Stimulated activated CD8-positive, alpha-beta memory T cell treated with anti-CD3 and anti-CD28 coated beads, Interleukin-15, amount 100 ng/mL, for 24 hours (primary cell): ENCODE measurements at places on chromosomes 4 and X.

DNA sequence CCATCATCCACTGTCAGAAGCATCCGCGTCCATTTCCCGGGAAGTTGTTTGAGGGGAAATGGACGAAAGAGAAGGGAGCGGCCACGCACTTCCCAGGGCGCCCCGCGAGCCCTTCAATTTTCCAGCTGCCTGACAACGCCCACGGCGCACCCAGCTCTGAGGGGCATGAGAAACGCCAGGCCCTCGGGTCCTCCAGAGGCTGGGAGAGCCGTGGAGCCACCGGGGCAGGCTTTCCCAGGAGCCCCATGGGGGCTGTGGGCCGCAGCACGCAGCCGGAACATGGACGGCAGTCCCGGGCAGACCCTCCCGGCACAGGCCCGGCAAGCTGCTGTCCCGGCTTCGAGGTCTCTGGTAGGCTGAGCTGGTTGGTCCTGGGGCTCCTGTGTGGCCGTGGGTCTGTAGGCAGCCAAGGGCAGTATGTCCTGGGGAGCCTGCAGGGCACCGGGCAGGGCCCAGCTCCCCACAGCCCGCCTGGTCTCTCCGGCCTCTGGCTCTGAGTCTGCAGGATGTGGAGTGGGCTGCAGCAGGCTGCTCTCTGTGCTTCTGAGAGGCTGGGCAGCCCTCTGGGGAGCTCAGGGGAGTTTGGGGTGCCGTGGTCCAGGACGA, 115.2 kb downstream of the FAM53A start:
- DNase-seq = no peak

DNA sequence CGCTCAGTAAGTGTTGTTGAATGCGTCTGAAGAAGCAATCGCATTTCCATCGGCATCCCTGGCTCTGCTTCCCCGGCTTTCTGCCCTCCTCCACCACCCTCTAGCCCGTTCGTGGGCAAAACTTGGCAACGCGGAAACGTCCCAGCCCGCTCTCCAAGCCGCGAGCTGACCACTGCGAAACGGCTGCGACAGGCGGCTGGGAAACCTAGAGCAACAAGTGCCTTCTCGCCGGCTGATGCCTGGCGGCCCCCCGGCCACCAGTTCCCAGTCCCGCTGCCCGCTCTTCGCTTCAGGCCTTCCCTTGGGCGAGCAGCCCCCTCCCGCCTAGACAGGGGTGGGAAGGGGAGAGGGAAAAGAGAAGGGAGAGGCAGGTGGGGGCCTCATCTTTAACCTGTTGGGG, 837 bp downstream of the CITED1 start:
- DNase-seq = no peak

DNA sequence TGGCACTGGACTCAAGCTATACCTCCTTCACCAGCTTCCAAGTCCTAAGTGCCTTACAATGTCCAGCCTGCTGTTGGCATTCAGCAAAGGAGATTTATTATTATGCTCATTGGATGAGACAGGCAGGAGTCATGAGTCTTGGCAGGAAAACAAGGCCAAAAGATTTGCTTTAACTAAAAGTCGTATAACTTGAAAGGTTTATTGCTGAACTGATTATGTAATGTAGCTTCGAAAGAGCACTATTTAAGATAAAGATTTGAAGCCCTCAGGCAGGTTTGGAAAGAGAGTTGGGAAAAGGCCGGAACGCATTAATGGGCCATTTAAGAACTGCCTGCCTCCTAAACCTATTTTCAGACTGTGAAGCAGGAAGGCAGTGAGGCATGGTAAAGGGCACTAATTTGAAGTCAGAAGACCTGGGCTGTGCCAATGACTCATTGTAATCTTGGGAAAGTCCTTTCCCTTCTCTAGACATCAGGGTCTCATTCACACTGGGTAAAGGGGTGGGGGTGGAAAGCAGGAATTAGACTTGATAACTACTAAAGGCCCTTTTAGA, 280.5 kb upstream of the EDA2R start:
- no peak for DNase-seq

DNA sequence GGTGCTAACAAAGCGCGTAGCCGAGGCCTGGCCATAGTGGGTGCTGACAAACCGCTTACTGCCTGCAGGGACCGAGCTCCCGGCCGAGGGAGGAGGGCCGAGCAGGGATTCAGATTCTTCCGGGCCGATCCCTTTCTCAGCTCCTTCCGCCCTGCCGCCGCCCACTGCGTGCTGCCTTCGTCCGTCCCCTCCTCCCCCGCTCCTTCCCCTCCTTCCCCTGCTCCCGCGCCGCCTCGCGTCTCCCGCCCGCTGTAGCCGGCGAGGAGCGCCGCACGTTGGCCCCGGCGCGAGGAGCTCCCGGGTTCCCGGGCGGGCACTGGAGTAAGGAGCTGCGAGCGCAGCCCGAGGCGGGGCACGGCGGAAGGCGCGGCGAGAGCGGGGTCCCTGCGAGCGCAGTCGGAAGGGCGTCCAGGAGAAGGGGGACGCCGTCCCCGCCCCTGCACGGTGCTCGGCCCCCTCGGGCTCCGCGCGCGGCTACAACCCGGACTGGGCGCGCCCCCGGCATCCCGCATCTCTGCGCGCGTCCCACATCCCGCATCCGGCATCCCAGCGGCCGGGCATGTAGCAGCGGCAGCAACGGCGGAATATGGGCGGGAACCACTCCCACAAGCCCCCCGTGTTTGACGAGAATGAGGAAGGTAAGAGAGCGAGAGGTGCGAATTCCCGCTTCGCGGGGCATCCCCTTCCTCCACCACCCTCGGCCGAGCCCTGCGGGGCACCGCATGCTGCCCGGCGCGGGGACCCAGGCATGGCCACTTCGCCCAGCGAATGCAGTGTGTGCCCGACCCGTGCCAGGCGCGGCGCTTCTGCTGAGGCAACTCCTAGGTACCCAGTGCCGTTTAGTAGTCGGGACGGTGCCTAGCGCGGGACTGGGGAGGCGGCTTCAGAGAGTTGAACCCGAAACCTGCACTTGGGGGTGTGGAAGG, at the start of gene STK32B:
TSS of gene STK32B (plus strand) at position 203 of the 926 bp plus-strand sequence.
- DNase-seq = no peak

DNA sequence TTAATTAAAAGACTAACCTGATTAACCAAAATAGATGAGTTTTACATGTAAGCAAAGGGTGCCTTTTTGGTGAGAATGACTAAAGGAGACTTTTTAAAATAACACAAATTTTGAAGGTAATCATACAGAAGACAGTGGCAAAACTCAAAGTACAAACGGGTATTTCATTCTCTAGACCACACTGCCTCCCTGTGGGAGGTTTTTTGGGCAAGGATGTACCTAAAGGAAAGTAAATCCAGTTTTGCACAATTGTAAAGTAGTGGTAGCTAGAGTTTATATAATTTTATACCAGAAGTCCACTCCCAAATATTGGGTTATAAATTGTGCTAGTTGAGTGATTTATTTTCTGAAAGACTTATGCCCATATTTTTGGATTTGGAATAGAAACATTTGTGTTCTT, 201.0 kb downstream of the PAPSS1 start:
- no peak for DNase-seq

DNA sequence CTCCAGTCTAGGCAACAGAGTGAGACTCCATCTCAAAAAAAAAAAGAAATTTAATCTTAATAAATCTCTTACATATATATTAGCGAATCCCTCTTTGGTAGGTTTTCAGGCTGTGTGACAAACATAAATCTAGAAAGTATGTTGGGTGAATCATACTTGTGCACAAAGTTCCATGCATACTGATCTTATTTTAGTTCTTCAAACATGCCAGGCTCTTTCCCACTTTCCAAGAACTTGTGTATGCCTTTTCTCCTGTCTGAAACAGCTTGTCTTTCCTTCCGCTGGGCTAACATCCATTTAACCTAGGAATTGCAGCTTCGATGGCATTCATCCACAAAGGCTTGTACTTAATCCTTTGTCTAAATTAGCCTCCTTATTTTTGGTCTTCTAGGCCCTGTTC, 156.6 kb upstream of the CASK start:
- no peak for DNase-seq

- DNase-seq = no peak
Measured at GRCh38 chr4:142265536-142265935, 580.6 kb downstream of the INPP4B start.

GRCh38 chr4:176034499-176034898, 31.1 kb upstream of the WDR17 start:
- DNase-seq = no peak

DNA sequence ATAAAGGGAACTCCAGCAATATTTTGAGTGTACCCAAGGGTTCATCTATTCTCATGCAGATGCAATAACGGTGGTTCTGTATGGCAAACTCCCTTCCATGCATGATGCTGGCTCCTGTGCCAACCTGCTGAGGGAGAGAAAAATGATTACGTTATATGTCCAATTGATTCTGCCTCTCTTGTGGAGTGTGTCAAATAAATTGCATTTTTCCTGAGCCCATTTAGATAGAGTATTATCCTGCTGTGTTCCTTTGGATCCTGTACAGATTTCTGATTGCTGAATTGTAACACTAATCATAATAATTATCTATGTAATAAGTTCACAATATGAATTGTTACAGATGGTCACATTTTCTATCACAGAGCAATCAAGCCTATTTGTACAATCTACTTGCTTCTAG, 821.7 kb downstream of the C4orf33 start:
- no peak for DNase-seq

- no peak for DNase-seq
Measured at GRCh38 chrX:109742722-109743121, 9.7 kb upstream of the ACSL4 start.

- no peak for DNase-seq
Measured at GRCh38 chrX:134625315-134625718, 33.0 kb downstream of the PLAC1 start.

DNA sequence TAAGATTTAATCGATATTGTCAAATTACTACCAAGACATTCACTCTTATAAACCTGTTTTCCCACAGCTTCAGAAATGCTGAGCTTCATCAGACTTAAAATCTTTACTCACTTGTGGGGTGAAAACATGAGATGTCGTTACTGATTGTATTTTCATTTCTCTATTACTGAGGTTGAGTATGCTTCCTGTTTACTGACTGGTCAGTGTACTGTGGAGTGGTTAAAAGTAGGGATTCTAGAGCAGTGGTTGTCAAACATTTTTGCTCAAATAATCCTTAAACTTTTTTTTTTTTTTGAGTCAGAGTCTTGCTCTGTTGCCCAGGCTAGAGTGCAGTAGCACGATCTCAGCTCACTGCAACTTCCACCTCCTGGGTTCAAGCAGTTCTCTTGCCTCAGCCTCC, 50.3 kb downstream of the NSUN7 start:
- no peak for DNase-seq

DNA sequence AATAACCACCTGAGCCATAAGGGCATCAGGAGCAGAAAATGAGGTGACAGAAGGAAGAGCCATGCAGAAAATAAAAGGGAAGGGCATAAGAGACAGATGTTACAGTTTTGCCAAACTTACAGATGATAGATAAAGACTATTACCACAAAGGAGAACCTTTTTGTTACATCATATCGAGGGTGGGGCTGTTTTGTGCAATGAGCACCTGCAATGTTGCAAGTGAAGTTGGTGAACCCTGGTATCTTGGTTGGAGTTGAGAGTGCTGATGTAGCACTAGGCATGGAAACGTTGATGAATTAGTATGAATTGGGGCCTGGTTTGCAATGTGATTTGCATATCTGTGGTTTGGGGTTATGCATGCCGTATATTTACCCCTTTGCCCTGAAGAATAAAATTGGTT, 119.8 kb upstream of the TEX13D start:
- DNase-seq = no peak

DNA sequence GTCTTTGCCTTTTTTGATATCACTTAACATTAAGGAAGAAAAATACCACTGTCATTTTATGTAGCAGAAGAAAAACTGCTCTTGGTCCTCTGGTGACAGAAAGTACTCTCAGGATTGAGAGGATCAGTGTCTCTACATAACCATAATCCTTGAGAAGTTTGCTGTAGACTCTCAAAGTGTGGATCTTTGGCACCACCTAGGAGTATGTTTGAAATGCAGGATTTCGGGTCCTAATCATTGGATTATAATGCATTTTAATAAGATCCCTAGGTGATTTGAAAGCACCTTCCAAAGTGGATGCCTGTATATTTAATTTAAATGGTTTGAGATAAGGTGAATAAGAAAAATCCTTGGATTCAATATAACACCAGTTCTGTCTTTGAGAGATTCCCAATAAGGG, 23.2 kb downstream of the MOB1B start:
- no peak for DNase-seq

DNA sequence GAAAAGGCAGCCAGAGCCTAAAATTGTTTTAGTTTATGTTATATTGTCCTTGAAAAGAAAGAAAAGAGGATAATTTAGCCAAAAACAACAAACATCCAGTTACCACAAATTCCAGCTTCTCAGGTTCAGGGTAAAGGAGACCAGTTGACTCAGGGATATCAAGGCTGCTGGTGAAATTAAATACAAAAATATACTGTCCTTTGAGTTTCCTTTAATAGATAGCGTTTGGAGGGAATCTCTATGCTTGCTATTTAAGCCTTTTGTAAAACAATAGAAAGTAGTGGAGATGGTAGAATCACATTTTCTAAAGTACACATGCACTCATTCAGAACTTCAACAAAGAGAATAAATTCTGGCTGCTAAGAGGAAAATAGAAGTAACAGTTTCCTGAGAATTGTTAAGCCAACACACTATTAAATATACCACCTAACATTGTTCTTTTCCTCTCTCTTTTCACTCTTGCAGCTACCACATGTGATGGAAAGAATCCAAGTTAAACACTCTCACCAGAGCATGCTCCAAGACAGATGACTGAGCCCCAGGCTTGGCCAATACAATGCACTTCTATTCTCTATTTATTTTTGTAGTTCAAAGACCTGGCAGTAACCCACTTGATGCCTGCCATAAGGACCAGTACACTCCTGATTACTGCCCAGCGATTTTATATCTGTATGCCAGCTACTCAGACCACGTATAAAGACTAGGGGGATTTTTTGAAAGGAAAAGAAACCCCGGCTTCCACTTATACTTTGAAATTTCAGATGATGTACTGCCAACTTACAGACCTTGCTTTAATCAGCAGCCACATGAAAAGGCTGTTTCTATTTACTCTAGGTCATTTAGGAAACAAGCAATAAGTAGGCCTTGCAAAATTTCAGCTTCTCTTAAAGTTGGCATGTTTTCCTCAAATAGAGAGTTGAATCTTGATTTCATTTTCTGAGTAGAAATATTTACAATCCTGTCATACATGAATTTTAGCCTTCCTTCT, 756.9 kb downstream of the FAT4 start:
- DNase-seq = no peak

GRCh38 chrX:131841496-131842437, 181.3 kb upstream of the STK26 start:
- DNase-seq = no peak

GRCh38 chr4:11232015-11232414, 196.7 kb downstream of the HS3ST1 start:
- no peak for DNase-seq

GRCh38 chr4:335515-335914, 2.1 kb upstream of the ZNF141 start:
- no peak for DNase-seq

- no peak for DNase-seq
Measured at GRCh38 chr4:8368998-8369397, 71.5 kb downstream of the ACOX3 start.

GRCh38 chr4:10806953-10807645, 122.5 kb upstream of the CLNK start:
- DNase-seq = no peak
